ENCODE measurements at places on chromosomes 7 and 10.

GRCh38 chr10:6487920-6488319 is 92.2 kb downstream of the PRKCQ start:
- DNase-seq: no peak

DNA sequence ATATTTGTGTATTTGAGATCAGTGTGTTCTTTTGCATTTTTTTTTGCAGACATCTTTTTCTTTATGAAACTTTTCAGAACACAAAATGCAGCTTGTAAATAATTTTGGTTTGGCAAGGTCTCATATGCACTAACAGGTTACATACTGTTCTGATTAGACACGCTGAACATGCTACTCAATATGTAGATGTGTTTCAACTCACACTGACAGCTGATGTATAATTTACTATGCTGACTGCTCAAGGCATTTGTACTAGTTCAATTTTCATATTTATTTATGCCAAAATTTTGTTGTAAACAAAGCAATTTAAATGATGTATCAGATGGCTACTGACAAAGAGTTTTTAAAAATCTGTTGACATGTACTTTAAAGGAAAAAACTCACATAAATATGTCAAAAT is 123.8 kb downstream of the TFEC start:
- no peak for DNase-seq

GRCh38 chr10:50636618-50637579 is 13.1 kb upstream of the SGMS1 start:
- DNase-seq: no peak

DNA sequence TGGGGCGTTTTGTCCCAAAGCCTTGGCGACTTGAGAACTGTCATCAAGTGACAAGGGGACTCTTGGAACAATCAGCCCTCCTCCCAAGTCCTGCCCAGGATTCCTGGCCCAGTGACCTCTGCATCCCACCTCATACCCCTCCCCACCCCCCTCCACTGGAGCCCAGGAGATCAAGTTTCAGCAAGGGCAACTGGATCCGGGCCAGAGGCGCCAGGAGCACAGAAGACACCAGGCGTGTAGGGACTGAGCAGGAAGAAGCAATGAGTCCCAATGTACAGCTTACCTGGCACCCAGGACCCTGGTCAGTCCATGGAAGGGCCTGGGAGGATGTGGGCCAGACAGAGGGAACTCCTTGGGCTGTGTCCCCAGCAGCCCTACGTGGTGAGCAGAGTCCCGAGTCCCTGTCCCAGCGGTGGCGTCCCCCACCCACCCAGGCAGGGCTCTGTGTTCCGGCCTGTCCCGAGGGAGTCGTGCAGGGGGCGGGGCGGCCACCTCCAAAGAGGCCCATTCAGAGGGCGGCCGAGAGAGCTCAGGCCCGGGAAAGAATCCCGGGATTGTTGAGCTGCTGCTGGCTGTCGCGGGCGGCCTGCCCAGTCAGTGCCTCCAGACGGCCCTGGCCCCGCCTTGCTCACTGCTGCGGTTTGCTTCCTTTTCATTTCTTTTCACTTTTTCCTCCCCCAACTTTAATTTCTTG is 254.1 kb downstream of the TNS3 start:
- no peak for DNase-seq

- DNase-seq: no peak
Measured at GRCh38 chr10:110311357-110311949, 6.7 kb upstream of the SMNDC1 start.

DNA sequence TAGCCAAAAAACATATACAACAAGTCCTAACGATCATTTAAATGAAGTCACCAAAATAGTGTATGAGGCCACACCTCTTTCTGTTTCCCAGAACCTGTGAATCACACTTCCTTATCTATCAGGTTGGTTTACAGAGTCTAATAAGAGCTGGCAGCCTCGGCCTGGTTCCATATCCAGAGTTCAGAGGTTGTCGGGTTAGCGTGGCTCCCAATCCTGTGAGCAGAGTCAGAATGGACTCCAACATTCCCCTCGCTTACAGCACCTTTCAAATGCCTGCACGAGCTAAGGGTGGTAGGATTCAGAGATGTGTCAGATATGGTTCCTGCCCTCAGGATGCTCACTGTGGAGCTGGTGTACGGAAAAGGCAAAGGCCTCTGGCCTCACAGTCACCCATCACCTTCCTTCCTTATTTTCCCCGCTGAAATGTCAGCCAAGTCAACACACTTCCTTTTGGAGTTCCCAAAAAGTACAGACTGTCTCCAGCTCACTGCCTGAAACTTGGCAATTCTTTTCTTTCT is 6.0 kb downstream of the IL15RA start:
- DNase-seq: no peak

- no peak for DNase-seq
Measured at GRCh38 chr7:108263425-108263824, 133.3 kb upstream of the LAMB4 start.

- no peak for DNase-seq
Measured at GRCh38 chr7:108528183-108528712, 2.3 kb upstream of the PNPLA8 start.

DNA sequence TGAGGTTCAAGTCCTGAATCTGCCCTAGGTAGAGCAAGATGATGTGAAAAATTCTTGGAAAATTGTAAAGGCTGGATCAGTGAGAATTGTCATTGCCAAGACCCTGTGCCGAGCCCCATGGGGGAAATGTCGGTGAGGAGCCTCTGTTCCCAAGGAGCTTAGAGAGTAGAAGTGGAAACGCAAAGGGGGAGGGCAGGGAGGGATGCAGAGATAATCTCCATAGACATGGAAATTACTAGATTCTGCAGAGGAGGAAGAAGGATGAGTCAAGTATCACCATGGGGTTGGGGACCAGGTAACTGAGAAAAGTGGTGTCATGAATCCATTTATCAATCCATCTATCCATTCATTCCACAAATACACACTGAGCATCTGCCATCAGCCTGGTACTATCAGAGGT is 26.0 kb downstream of the DUSP5 start:
- DNase-seq: no peak

GRCh38 chr10:43055217-43055616 is 21.7 kb upstream of the RET start:
- no peak for DNase-seq

DNA sequence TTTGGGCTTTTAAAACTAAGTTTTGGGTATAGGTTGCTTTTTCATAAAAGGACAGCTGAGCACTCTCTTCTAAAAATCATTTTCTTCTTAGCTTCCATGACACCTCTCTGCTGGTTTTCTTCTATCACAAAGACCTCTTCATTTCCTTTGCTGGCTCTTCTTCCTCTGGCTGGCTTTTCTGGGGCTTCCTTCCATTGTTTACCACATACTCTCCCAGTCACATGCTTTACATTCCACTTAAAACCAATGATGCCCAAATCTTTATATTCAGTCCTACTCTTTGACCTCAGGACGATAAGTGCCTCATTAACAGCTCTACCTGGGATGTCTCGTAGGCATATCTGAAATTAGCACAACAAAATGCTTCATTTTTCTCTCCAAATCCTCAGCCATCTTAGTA is 26.8 kb downstream of the FAM133B start:
- DNase-seq: no peak

- no peak for DNase-seq
Measured at GRCh38 chr7:155377071-155377837, 79.6 kb downstream of the INSIG1 start.

- no peak for DNase-seq
Measured at GRCh38 chr7:130150587-130150986, 54.6 kb downstream of the TMEM209 start.

GRCh38 chr7:8724080-8724718 is 290.8 kb downstream of the NXPH1 start:
- peak; percentile 29 for DNase-seq

DNA sequence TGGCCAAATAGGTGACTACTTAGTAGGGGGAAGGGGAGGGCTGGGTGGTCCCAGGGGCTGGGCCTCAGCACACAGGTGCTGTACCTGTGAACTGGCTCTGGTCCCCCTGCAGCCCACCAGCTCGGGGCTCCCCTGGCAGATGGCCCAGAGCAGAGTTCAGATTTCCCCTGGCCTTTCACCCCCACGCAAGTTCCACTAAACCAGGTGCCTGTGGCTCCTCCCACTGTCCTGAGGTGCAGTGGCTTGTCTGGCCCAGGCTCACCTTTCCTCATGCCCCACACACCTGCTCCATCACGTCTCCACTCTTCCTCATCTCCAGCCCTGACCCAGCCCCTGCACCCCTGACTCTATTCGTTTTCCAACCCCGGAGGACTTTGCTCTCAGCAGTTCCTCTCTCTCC is 47.3 kb upstream of the OPALIN start:
- no peak for DNase-seq

DNA sequence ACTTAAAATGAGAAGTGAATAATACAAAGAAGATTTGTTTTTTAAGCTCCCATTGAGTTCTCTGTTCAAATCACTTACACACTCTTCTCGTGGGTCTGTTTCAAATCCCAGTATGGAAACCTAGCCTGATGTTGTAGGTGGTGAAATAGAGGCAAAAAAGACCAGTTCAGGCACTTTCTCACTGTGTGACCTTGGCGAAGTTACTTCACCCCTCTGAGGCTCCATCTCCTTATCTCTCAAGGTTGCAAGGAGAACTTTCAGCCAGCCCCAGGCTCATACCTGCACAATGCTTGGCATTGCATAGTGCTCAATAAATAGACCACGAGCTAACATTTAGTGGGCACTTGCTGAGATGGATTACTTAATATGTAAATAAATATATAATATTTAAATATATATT is 90.1 kb downstream of the PRLHR start:
- DNase-seq: no peak

GRCh38 chr7:77205706-77206105 is 6.1 kb upstream of the FGL2 start:
- DNase-seq: no peak

DNA sequence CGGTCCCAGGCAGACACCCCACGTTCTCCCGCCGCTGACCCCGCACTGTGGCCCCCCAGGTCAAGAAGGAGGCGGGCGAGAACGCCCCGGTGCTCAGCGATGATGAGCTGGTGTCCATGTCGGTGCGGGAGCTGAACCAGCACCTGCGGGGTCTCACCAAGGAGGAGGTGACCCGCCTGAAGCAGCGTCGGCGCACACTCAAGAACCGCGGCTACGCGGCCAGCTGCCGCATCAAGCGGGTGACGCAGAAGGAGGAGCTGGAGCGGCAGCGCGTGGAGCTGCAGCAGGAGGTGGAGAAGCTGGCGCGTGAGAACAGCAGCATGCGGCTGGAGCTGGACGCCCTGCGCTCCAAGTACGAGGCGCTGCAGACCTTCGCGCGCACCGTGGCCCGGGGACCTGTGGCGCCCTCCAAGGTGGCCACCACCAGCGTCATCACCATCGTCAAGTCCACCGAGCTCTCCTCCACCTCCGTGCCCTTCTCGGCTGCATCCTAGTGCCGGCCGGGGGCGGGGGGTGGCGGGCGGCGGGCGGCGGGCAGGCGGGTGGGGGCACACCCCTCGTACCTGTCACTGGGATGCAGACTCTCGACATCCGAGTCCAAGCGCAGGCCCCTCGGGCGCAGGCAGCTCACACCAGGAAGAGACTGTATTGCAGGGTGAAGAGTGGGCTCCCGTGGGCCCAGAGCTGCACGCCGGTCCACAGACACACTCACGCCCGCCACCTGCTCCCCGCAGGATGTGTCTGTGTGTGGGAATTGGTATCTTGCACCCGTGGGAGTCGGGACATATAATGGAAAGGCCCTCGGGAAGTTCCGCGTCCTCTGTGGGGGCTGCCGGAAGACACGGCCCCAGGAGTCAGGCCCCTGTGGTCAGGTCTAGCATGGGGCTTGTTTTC is 9.6 kb downstream of the MAFK start:
- no peak for DNase-seq

DNA sequence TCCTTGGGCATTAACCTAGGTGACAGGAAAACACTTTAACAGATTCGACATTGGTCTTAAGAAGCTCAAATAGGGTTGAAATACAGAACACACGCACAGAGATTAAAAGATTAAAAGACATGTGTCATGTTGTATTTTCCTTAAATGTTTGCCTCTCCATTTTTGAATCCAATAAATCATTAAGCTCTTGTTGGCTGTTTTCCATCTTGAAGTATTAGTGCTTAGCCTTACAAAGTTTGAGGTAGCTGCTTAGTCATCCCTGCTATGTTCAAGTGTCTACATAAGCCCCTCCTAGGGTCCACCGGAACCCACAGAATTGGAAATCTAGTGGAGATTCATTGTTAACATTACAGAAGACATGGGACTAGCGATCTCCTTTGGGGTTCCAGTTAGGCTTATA is 12.7 kb upstream of the GJD4 start:
- no peak for DNase-seq

- no peak for DNase-seq
Measured at GRCh38 chr7:1676550-1677078, 6.5 kb downstream of the ELFN1 start.

- no peak for DNase-seq
Measured at GRCh38 chr7:30403477-30403876, 75.1 kb downstream of the NOD1 start.

GRCh38 chr10:131517781-131518180 is 206.3 kb upstream of the TCERG1L start:
- DNase-seq: no peak

- no peak for DNase-seq
Measured at GRCh38 chr7:37674531-37674930, 9.0 kb upstream of the GPR141 start.

GRCh38 chr7:35617041-35617440 is 77.9 kb downstream of the HERPUD2 start:
- no peak for DNase-seq

GRCh38 chr7:5302577-5302976 is 19.8 kb downstream of the SLC29A4 start:
- DNase-seq: no peak

GRCh38 chr7:93890464-93891068 is at the start of gene TFPI2:
Gene TFPI2 (minus strand): TSS chr7:93890753. CDS start chr7:93890678, 75 bp downstream.
- DNase-seq: no peak

GRCh38 chr10:76557366-76557765 is 1080.2 kb downstream of the KCNMA1 start:
- DNase-seq: no peak

DNA sequence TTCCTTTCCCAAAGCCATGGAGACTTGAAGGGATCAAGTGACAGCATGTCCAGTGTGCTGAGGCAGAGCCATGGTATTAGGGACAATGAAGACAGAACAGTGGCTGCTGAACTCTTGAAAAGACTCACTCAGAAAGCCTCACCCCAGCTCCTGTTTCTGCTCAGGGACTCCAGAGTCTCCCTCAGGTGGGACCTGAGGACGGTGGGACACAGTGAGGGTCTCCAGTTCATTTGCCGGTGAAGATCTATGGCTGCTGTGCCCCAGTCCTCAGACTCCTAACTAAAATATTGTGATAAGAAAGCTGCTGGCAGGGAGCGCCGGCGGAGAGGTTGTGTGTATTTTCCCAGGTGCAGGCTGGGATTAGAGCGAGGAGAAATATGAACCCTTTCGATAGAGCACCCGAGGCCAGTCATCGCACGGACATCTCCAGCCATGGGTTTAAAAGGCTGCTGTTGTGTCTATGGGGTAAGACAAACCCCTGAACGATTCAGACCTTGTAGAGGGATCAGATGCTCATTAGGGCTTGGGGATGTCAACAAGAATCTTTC is 57.2 kb downstream of the C7orf25 start:
- no peak for DNase-seq

DNA sequence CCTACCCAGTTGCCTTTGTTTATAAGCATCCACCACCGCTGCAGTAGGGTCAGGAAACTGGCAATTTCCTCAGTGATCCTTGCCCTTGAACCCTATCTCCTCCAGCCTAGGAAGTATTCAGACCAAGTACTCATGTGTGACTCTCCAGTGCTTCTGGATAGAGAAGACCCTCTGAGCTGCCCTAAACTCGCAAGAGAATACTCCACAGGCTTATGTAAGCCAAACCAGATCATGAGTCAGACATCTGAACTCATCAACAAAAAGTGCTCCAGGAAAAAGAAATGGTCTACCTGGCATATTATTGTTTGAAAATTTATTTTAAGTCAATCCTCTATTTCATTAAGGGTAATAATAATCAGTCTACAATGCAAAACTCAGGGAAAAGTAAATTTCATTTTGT is 101.3 kb downstream of the KAT6B start:
- no peak for DNase-seq

GRCh38 chr7:88576720-88577119 is 182.8 kb upstream of the ZNF804B start:
- DNase-seq: no peak
